ENCODE measurements at places on chromosomes 4 and X.

- DNase-seq, result no peak
Measured at GRCh38 chr4:64272432-64272831, 136.8 kb downstream of the TECRL start.

DNA sequence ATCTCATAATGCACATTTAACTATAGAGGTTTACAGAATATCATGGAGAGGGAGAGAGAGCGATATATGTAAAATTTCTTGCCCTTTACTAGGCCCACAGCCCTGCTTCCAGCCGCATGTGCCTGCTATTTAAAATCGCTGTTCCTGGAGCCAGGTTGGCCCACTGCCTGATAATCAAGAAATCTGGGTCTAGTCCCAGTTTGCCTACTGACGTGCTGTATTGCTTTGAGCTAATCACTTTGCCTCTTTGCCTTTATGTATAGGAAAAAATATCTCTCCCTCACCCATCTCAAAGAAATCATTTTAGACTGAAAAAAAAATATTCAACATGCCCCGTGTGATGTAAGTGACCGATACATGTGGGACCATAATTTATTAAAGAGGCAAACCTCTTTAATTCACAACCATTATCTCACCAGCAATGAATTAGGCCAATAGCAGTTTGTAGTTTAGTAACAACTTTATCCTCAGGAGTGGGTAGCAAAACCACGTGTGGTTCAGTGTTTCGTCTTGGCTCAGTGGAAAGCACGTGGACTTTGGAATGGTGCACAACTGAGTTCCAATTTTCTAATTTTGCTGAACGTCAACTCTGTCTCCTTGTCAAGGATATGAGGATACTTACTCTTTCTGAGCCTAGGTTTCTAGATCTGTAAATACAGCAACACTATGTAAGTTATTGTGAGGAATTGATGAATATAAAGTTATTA lies 62.6 kb downstream of the GRXCR1 start:
- DNase-seq, result no peak

DNA sequence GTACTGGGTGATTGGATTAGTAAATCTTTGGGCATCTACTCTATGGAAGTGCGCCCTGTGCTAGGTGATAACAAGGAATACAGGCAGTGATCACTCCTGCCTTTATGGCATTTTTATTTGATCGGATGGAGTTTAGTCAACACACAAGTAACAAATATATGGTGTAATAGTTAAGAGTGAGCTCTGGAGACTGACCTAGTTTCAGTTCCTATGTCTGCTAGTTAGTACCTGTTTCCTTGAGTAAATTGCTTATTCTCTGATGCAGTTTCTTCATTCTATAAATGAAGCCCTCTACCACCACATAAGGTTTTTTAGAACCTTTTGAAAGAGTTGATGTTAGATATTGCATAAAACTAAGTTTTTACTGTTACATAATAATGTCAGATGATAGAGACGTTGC lies 134.6 kb downstream of the KDM6A start:
- DNase-seq, result no peak

GRCh38 chr4:17033768-17034181 lies 135.3 kb upstream of the LDB2 start:
- DNase-seq, result peak; percentile 36

- no peak for DNase-seq
Measured at GRCh38 chr4:92825256-92825655, 521.5 kb downstream of the GRID2 start.

- no peak for DNase-seq
Measured at GRCh38 chr4:54058171-54058570, 6.2 kb downstream of the CHIC2 start.

- no peak for DNase-seq
Measured at GRCh38 chr4:17206829-17207801, 304.8 kb downstream of the QDPR start.

DNA sequence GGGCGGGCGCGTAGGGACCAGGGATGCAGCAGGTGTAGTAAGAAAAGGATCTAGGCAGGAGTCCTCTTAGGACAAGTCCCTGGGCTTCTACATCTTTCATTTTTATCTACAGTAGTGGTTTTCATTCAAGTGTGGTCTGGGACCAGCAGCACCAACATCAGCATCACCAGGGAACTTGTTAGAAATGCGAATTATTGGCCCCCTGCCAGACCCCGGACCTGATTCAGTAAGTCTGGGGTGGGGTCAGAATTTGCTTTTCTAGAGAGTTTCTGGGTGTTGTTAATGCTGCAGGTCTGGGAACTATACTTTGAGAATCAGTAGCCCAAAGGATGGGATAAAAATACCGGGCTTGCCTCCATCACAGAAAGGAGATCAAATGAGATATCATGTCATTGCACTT lies 1.3 kb upstream of the PCYT1B start:
- DNase-seq, result no peak

DNA sequence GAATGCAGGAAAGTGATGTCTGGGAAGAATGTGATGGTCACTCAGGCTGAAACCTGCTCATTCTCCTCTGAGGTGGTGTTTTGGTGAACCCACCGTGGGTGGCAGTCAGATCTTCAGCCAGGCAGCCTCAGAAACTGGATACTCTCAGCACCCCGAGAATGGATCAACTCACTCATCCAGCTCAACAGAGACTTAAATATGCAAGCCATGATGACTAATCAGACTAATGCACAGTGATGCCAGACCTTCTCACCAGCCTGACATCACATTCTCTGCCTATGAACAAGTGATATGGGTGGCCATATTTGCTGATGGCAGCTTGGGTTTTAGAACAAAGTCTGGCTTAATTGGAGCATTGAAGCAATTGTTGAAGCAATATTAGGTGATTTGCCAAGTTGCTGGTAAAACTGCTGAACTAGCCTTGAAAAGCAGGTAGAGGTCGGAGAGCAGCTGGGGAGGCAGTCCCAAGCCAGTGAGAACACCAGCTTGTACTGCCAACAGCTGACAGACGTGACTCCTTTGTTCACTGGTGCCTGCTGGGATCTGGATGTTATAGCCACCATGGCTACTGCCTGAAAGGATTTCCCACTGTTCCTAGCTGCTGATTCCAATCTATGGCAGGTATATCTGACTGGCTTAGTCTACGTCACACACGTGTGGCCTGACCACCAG lies 608.1 kb downstream of the MID1IP1 start:
- no peak for DNase-seq

GRCh38 chr4:13733817-13734216 lies 106.3 kb upstream of the BOD1L1 start:
- no peak for DNase-seq
